ENCODE measurements at places on chromosomes 7 and 10.

DNA sequence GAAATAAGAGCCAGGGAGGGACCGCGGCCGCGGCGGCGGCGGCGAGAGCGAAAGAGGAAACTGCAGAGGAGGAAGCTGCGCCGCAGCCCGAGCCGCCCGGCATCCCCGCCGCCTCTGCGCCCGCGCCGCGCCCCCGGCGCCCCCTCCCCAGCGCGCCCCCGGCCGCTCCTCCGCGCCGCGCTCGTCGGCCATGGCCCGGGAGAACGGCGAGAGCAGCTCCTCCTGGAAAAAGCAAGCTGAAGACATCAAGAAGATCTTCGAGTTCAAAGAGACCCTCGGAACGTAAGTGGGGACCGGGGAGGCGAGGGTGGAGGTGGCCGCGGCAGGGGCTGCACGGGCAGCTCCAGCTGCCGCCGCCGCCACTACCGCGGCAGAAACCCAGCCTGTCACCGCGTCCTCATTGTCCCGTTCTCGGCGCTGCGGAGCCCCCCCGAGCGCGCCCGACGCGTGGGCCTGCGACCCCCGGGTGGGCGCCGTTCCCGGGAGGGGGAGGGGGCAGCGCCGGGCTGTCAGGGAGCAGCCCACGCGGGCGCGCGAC lies 351 bp downstream of the CAMK1D start:
- DNase-seq: no peak

DNA sequence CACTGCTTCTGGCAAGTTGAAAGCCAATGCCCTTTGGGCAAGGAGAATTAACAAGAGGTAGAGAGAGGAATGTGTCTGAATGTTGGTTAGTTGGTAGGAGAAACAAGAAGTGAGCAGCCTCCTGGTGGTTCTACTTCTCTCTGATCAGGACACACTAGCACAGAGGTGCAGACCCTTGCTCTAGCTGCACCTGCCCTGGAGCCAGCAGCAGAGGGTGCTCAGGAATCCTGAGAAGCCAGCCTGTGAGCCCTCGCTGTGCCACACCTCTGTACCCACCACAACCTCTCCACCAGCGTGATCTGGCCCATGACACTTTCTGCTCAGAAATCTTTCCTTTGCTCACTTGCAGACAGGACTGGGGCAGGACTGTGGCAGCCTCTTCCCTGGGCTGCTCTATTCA lies 364.7 kb downstream of the RPS24 start:
- DNase-seq: no peak

DNA sequence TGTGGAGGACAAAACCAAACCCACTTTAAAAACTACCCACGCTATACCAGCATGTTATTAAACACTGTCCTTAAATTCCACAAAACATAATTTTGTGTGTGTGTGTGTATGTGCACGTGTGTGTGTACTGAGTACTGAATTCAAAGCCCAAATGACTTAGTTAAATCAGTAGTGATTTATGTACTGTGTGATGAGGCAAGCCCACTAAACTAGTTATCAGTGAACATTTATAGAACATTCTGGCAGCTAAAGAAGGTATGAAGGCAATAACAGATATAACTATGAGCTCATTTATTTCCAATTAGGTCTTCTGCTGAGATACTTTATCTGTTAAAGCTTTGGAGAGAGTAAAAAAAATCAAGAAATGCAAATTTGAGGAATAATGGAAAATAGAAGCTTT lies 115.1 kb downstream of the CPED1 start:
- DNase-seq: no peak

- no peak for DNase-seq
Observed at GRCh38 chr7:160958-161725, 31.2 kb upstream of the FAM20C start.

DNA sequence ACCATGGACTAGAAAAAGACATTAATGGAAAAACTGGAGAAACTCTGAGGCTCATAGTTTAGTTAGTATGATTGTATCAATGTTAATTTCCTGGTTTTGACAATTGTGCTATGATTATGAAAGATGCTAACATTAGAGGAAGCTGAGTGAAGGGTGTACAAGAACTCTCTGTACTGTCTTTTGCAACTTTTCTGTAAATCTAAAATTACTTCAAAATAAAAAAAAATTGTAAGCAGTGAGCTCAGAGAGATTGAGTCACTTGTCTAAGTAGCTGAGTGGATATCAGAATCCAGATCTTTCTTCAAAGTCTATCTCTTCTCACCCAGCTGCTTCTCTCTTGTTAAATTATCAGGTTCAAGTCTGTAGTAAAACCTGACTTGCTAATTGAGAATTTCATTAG lies 181.1 kb downstream of the PLCE1 start:
- DNase-seq: no peak

- DNase-seq: no peak
Observed at GRCh38 chr10:104923501-104923900, 282.4 kb downstream of the SORCS3 start.

GRCh38 chr7:114086537-114086913 lies 167.7 kb upstream of the PPP1R3A start:
- no peak for DNase-seq

- DNase-seq: no peak
Observed at GRCh38 chr10:113274176-113274829, 278.6 kb upstream of the HABP2 start.

- no peak for DNase-seq
Observed at GRCh38 chr7:155517969-155518368, 28.4 kb downstream of the CNPY1 start.

DNA sequence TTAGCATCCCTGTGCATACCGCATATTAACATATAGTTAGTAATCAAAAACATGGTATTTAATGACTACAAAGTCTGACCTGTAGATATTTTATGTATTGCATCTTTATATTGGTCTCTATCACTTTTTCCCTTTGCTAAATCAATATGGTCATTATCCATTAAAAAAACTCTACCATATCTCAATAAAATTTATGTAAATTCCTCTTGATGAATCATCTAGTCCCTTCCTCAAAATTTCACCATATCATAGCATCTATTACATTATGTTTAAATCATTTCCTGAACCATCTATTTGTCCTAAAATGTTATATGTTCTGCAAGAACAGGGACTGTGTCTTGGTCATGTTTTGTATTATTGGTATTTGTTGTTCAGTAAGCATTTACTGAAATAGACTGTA lies 7.7 kb upstream of the ING3 start:
- DNase-seq: no peak

DNA sequence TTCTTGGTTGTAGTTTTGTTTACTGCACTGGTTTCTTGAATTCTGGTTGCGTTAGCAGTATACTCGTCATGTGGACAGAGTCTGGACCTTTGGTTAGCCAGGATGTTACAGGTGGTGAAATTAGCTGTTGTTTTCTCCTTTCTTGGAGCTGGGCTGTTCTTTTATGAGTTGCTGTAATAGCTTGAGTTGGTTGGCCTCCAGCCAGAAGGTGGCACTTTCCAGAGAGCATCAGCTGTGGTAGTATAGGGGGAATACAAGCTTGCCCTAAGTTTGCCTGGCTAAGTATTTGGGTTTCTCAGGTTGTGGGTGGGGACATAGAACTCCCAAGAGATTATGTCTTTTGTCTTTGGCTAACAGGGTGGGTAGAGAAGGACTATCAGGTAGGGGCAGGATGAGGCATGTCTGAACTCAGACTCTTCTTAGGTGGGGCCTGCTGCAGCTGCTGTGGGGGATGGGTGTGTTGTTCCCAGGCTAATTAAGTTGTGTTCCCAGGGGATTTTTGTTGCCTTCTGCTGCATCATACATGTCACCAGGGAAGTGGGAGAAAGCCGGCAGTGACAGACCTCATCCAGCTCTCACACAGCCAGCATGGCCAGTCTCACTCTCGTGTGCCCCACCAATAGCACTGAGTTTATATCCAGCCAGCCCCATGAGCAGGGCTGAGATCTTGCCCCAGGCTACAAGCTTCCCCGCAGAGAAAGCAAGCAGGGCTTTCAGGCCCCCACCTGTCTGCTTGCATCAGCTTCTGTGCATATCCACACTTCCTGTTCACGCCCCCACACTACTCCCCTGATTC lies 246.7 kb upstream of the TPK1 start:
- DNase-seq: no peak

DNA sequence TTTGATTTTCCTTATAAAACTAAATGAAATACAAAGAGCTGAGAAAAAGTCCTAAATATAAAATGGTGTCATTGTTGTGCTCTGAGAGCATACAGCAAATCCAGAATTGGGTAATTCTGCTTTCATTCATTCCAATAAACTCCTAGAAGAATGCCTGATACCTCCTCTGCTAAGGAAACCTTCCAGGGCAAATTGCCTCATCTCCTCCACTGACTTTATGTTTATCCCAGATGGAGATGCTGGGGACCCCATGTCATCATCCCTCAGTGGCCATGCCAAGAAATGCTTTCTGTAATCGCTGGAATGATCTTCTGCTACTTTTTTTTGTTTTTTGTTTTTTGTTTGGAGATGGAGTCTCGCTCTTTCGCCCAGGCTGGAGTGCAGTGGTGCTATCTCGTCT lies 119.3 kb upstream of the PRKCQ start:
- no peak for DNase-seq

- DNase-seq: peak; percentile 68
Observed at GRCh38 chr10:60732807-60733516, 45.3 kb upstream of the CDK1 start.

- no peak for DNase-seq
Observed at GRCh38 chr7:92850516-92850915, 14.1 kb upstream of the CDK6 start.

DNA sequence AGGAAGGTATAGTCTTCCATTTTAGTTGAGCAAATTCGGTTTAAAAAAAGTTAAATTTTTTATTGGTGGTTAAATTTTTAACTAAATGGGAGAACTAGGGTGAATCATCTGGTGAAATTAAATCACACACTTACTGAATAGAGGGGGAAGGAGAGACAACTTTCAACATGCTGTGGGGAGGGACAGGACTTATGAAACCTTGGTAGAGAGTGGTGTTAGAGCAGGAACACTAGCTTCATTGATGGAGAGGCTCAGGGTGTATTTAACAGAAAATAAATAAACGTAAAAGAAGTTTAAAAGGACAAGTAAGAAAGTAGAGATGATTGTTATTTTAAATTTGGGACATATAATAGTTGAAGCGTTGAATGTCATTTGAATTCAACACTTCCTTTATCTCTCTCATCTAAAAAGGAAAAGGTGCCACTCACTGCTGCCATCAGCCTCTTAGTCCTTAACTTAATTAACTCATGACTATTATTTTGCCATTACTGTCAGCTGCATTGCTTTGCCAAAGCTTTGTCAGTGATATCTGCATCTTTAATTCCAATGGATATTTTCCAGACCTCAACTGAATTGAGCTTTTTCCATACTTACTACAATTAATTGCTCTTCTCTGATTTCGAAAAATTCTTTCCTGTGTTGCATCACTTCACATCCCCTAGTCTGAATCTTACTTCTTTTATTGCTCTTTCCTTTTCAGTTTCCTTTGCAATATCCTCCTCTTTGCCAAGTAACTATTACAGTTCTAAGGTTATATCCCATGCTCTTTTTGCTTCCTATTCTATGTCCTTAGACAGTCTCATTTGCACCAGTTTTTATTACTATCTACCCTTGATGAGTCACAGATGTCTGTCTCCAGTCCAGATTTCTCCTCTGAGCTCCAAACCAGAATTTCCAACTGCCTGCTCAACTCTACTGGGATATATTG lies 71.7 kb downstream of the GNAT3 start:
- DNase-seq: no peak

DNA sequence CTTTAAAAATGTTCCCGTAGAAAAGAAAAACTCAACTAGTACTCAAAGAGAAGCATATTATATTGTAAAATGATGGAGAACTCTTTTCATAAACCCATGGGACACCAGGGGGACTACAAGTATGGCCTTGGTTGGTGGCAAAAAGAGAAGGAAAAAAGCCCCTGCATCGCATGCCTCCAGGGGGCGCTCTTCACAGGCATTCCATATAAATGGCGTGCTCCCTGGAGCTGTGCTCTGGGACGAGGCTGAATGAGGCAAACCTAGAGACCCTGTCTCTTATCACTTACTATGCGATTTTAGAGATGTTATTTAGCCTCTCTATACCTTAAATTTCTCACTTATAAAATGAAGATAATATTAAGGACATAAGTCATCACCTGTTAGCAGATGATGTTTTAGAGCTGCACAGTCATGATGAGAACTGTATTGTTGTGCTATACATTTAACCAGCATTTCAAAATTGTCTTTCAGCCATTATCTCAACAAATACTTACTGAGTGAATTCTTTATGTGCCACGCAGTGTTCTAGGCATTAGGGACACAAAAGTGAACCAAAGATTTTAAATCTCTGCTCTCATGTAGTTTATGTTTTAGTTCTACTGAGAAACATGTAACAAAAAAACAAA lies 105.8 kb downstream of the ARHGAP21 start:
- peak; percentile 47 for DNase-seq

DNA sequence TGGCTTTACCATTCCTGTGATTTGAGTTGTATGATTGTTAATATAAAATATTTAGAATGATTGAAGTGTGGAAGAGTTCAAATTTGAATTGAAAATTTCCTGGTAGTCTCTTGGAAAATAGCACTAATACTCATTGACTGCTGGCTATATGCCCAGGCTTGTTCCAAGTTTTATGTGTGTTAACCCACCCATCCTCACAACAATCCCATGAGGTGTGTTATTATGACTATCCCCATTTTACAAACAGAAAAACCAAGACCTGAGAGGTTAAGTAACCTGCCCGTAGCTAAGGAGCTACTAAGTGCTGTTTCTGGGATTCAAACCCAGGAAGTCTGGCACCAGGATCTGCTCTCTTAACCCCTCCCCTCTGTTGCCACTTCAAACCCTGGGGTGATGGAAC lies 213.9 kb downstream of the CREB5 start:
- DNase-seq: no peak

DNA sequence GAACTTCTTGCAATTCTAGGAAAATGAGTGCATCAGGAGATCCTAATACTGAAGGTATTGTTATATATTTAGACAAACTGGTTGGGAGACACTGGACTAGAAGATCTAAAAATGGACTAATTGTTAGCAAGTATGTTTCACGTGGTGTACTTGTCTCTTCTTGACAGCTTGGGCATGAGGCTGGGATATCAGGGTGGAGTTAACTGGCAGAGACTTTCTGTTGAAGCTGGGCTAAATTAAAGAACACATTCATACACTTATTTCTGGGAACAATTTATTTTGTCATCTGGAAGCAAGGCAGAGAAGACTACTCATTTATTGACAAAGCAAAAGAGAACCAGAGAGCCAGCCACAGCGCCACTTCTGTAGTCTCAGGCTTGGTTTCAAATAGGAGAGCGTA lies 25.9 kb downstream of the TYW1 start:
- no peak for DNase-seq

GRCh38 chr7:1012716-1013095 lies 29.7 kb downstream of the CYP2W1 start:
- DNase-seq: no peak

DNA sequence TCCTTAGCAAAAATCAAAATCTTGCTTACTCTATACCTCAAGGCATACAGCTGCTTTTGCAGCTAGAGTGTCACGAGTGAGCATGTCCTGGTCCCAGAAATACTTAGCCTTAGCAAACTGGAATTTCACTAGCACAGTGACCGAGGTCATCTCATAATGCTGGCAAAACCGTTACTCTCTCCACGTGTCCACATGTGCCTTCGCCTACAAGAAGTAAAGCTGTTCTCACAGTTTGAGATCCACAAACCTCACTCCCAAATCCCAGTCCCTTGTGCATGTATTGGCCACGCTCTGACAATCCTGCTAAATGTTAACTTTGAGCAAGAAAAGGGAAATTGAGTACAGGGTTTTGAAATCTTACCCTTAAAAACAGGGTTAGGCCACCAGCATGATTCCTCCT lies 111.0 kb upstream of the PLXDC2 start:
- DNase-seq: no peak

Data from CD4-positive, alpha-beta T cell treated with Interferon alpha-2 for 1 hour (primary cell).